SJSA1 (cell line): ENCODE measurements at places on chromosomes 12 and 14. TPM values are rescaled to one million over a fixed set of nuclear protein-coding genes. Genes with fewer than 3 reads are reported as not detected.

The LRTM2 gene
- total RNA-seq: not detected in 2 replicates

The LRP1-AS gene
- not detected in 2 replicates for total RNA-seq

The KRT74 gene
- not detected in 2 replicates for total RNA-seq

The LIN7A gene
- 2.4 and 4.0 TPM in 2 replicates for total RNA-seq

The ADCY4 gene
- total RNA-seq: not detected in 2 replicates

The WNT5B gene
- total RNA-seq: 8.9 and 15.4 TPM in 2 replicates

The ALDH1L2 gene
- total RNA-seq: 0.25 and 0.68 TPM in 2 replicates

The BCDIN3D gene
- total RNA-seq: 0.60 and 4.3 TPM in 2 replicates

GRCh38 chr14:90105756-90106155, 44.0 kb downstream of the KCNK13 start:
- H3K4me3 ChIP-seq: no peak overlapping the region
- H3K27ac ChIP-seq: no peak overlapping the region
- no peaks in the 10 kb centered on the region for H3K36me3 ChIP-seq
- no peaks in the 10 kb centered on the region for H3K4me1 ChIP-seq
- DNase-seq: no peak
- no peaks in the 10 kb centered on the region for H3K27me3 ChIP-seq

GRCh38 chr14:103206836-103207387, 83.7 kb downstream of the TNFAIP2 start:
- H3K4me1 ChIP-seq: no peaks in the 10 kb centered on the region
- no peak overlapping the region for H3K4me3 ChIP-seq
- H3K27me3 ChIP-seq: no peaks in the 10 kb centered on the region
- H3K36me3 ChIP-seq: no peaks in the 10 kb centered on the region

DNA sequence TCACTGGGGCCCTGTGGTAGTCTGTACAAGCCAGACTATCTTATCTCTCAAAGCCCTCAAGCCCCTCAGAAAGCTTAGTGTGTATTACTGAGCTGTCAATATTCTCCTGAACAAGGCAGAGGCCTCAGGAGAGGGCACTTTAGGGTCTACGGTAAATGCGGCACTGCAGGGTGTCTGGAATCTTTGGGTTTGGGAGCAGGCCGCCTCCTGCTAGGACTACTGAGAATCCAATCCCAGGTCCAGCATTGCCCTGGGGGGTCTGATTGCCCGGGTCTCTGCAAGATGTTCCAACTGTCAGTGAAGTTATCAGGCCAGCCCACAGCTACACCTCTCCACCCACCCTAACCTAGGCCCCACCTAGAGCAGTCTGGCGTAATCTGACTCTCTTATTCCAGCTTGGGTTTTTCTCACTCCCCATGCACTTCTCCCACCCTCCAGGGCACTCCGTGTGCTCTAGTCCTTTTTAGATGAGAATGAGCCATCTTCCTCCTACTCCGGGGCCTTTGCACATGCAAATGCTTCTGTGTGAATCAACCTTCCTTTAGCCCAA, 4.3 kb upstream of the ZFP36L1 start:
- no peak overlapping the region for H3K27ac ChIP-seq
- H3K36me3 ChIP-seq: no peaks in the 10 kb centered on the region; the same call in 1 of the 2 replicates
- DNase-seq: peak; percentile 19
- H3K27me3 ChIP-seq: no peaks in the 10 kb centered on the region
- H3K4me1 ChIP-seq: peaks cover 23% of the 10 kb centered on the region

- H3K27ac ChIP-seq: no peak overlapping the region
- no peaks in the 10 kb centered on the region for H3K36me3 ChIP-seq
- no peak for DNase-seq
Measured at GRCh38 chr12:5792343-5792742, 152.7 kb downstream of the ANO2 start.

DNA sequence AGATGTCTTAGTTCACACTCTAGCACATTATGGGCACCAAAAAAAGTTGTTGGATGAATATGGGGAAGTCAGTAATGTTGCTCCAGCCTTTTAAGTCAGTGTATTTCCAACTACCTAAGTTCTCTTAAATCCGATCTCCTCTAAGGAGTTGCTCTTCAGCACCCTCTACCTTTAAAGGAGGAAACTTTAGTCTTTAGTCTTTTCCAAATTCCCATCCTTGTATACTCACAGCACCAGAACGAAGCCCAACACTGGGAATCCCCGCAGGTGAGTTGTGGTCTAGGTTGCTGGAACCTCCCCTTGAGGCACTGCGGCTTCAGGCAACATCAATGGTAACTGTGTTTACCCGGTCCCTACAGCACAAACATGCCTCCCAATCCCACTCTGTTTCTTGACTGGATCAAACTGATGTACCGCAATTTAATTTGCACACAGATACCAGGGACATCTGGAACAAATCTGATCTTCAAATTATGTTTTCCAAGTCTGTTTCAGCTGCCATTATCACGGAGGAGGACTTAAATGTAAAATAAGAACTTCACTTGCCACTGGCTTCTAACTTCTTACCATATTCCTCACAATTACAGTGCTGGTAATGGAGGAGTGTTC, 179.0 kb downstream of the FOXN3 start:
- no peaks in the 10 kb centered on the region for H3K27me3 ChIP-seq
- no peak overlapping the region for H3K27ac ChIP-seq
- DNase-seq: no peak
- no peaks in the 10 kb centered on the region for H3K4me1 ChIP-seq

DNA sequence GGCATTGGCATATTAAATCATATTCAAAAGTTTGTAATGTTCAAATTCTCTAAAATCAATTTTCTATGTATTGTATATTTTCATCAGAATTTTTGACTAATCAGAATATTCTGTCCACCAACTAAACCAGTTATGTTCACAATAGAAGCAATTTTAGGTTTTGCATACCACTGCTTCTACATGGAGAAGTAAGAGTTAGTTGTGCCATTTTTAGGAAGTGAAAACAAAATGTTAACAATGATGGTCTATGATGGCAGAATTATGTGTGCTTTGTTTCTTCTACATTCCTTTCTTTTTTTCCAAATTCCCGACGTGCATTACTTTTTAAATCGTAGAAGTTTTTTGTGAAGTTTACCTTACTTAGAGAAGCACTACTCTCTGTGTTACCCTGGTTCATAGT, 29.5 kb downstream of the ABHD12B start:
- no peaks in the 10 kb centered on the region for H3K4me1 ChIP-seq
- peaks cover 4% of the 10 kb centered on the region; the same call in 1 of the 2 replicates for H3K36me3 ChIP-seq
- H3K27me3 ChIP-seq: no peaks in the 10 kb centered on the region
- no peak for DNase-seq

DNA sequence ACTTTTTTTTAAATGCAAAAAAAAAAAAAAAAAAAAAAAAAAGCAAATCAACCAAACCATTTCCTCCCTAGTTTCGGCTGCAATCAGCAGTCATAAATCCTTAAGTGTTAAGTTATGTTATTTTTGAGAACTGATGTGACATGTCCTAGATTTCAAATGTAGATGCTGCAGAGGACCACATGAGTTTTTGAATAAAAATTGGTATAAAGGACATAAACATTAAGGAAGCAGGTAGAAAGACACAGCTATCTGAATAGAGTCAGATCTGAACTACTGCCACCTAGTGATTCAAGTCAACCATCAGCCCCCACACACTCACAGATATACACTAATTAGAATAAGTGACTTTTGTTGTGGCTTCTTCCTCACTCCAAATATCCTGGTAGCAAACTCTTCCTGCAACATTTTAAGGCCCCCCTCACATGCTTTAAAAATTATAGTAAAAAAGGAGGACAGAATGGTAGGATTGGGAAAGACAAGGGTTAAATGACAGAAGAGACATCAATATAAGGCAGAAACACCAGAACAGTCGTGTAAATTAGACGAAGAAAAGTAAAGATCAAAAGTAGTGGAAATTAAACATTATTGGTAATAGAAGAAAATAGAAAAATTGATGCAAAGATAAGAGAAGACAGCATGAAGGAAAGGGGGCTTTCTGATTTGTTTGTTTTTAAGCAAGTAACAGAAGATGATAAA, 394.5 kb upstream of the ATP2B1 start:
- no peak overlapping the region for H3K4me3 ChIP-seq
- DNase-seq: peak; percentile 16

DNA sequence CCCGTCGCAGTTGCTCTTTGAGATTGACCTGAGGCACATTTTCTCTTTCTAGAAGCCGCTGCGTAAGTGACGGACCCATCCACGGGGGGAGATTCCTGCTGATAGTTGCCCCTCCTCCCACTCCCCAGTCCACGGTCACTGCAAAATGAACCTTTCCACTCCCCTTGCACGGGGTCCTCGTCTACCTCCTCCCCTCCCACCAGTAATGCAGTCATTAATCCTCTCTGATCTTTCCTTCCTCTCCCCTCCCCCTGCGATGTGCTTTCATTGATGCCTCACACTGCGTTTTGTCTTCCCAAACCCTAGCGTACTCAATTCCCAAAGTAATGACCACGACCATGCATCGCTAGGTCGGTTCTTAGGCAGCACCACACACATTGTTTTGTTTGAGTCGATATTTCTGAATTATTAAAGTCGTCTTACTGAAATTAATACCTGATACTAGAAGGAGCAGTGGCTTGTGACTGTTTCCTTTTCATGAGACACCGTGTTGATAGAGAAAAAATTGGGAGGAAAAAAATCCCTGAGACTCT, 857 bp downstream of the ETNK1 start:
- no peaks in the 10 kb centered on the region for H3K27me3 ChIP-seq
- no peak for DNase-seq
- H3K36me3 ChIP-seq: peaks cover 11% of the 10 kb centered on the region
- peaks cover 8% of the 10 kb centered on the region for H3K4me1 ChIP-seq

DNA sequence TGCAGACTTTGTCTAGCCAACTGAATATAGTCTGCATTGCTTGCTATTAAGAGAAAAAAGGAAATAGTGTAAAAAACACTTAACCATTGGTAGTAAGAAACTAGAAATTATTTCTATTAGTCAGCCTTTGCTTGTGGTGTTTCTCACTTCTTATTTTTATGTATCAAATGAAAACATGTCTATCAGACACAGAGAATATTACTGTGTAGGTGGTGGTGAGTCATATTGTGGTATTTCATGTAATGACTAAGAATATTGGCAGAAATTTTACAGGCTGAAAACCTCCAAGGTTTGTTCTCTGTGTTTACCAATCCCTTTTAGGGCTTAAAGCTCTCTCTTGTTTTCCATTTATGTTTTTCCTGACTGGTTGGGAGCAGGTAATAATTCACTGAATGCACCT, 87.2 kb downstream of the DAAM1 start:
- no peak for DNase-seq
- H3K4me1 ChIP-seq: peaks cover 58% of the 10 kb centered on the region
- H3K36me3 ChIP-seq: no peaks in the 10 kb centered on the region

DNA sequence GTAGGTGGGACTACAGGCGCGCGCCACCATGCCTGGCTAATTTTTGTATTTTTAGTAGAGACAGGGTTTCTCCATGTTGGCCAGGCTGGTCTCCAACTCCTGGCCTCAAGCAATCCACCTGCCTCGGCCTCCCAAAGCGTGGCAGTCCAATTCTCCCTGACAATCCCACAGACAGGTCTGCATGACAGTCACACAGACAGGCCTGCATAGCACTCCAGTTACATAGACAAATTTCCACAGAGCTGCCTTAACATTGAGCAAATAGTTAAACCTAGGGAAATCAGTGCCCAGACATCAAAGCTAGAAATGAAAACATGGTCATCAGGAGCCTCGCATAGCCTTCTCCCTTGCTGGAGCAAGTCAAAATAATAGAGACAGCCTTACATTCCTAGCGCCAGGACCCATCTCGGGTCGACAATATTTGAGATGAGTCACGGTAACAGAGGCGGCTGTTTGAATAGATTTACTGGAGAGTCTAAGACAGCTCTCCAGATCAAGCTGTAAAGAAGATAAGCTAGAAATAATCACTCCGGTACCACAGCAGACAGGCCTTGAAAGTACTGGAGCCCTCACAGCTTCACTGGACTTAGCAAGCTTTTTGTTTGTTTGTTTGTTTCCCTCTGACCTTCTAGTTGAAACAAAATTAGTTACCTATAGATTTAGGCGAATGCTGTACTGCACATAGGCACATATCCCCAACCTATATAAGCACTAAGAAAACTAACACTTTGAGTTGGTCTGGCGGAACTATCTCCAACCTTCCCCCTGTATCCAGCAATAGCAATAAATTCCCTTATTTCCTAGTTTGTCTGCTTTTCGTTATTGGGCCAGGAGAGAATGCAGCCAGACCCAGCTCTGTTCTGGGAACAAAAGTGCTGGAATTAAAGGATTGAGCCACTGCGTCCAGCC, 23.8 kb upstream of the PYROXD1 start:
- H3K27ac ChIP-seq: peak overlapping the region; percentile 21; the same call in 1 of the 2 replicates
- H3K4me1 ChIP-seq: peaks cover 35% of the 10 kb centered on the region
- H3K27me3 ChIP-seq: no peaks in the 10 kb centered on the region
- DNase-seq: no peak
- no peak overlapping the region for H3K4me3 ChIP-seq
- no peaks in the 10 kb centered on the region for H3K36me3 ChIP-seq

DNA sequence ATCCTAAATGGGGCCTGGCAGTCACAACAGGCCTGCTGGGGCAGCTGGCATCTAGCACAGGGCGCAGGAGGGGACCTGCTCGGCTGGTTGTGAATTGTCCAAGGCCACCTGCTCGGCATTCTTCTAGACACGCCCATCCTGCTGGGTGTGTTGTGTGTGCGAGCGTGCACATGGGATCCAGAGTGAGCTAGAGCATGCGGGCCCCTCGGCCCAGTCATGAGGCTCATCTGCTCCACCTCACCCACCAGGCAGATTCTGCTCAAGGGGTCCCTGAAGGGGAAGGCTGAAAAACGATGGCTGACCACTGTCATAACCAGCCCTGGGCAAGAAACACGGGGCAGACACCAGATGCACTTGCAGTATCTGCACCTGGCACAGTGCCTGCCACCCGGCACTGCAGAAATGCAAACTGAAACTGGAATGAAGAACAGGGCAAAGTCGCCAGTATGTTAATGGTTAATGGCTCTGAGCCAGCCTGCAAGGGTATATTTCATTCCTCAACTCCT, 31.8 kb downstream of the MAX start:
- peaks cover 20% of the 10 kb centered on the region for H3K36me3 ChIP-seq
- no peaks in the 10 kb centered on the region for H3K27me3 ChIP-seq
- no peak overlapping the region for H3K4me3 ChIP-seq
- no peaks in the 10 kb centered on the region for H3K4me1 ChIP-seq
- no peak for DNase-seq
- no peak overlapping the region for H3K27ac ChIP-seq

- no peak for DNase-seq
- no peak overlapping the region for H3K4me3 ChIP-seq
- H3K27me3 ChIP-seq: no peaks in the 10 kb centered on the region
- H3K4me1 ChIP-seq: no peaks in the 10 kb centered on the region
Measured at GRCh38 chr14:30928462-30928861, 54.1 kb downstream of the COCH start.

- H3K27me3 ChIP-seq: no peaks in the 10 kb centered on the region
- no peak overlapping the region for H3K27ac ChIP-seq
- H3K4me1 ChIP-seq: no peaks in the 10 kb centered on the region
- H3K4me3 ChIP-seq: no peak overlapping the region
- no peak for DNase-seq
Measured at GRCh38 chr12:85575120-85576096, 260.8 kb downstream of the RASSF9 start.

DNA sequence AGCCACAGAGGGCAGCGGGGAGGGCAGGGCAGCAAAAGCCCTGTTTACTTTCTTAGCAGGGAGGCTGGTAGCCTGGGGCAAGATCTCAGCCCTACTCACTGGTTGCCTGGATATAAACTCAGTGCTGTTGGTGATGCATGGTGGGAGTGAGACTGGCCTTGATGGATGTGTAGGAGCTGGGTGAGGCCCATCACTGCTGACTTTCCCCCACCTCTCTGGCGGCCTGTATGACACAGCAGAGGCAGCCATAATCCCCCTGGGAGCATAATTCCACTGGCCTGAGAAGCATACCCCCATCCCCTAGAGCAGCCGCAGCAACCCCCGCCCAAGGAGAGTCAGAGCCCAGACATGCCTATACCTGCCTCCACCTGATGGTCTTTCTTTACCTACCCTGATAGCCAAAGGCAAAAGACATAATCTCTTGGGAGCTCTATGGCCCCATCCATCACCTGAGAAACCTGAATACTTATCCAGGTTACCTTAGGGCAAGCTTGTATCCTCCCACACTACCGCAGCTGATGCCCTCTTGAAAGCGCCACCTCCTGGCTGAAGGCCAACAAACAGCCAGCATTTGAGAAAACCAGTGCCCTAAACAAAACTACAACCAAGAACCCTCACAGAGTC, 59.3 kb downstream of the DNAI7 start:
- DNase-seq: no peak
- H3K27ac ChIP-seq: no peak overlapping the region
